ENCODE measurements at places on chromosomes 1 and 21.

DNA sequence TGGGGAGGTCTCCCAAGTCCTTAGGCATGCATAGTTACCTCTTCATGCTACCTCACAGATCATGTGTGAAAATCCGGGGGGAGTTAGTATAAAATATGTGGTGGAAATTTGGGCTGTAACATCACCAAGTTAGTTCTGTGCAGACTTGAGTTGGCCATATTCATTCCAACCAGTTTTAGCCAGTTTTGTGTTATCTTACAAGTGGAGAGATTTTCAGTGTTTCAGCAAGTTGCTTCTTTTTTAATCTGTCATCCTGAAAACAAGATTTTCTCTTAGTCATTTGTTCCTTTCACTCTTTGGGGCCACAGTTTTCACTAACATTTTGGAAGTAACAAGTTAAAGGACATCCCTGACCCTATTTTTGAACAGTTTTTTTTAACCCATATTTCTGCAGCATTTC, 11.3 kb downstream of the SLC25A24 start:
- DNase-seq, result no peak

DNA sequence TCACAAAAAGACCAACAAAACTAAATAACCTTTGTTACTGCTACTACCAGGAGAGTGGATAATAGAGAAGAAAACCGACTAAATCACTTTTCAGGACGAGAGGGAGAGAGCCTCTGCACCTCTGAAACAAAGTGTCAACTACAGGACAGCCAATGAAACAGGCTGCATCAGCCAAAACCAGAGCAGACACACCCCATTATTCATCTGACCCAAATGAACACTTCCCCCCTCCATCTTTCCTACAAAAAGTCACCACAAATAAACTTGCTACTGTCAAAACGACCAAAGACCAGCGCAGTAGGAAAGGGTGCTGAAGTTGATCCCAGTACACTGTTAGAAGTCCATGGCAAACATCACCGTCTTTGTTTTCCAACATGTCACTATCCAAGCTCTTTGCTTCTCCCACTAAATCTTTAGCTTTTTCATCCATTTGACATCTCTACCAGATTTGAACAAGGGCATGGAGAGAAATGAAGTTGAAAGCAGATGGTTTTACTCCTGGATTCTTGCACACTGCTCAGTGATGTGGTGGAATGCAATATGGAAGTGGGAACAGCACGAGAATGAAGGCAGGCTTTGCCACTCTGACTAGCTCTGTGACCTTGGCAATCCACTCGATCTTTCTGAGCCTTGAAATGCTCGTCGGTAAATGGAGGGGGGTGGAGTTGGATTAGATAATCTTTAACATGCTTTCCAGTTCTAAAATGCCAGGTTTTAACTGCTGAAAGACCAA, 20.5 kb downstream of the DSTYK start:
- DNase-seq, result no peak

GRCh38 chr1:223454959-223455358, 61.7 kb downstream of the CCDC185 start:
- DNase-seq, result no peak

- DNase-seq, result no peak
Observed at GRCh38 chr1:110106013-110106941, 6.0 kb upstream of the UBL4B start.

DNA sequence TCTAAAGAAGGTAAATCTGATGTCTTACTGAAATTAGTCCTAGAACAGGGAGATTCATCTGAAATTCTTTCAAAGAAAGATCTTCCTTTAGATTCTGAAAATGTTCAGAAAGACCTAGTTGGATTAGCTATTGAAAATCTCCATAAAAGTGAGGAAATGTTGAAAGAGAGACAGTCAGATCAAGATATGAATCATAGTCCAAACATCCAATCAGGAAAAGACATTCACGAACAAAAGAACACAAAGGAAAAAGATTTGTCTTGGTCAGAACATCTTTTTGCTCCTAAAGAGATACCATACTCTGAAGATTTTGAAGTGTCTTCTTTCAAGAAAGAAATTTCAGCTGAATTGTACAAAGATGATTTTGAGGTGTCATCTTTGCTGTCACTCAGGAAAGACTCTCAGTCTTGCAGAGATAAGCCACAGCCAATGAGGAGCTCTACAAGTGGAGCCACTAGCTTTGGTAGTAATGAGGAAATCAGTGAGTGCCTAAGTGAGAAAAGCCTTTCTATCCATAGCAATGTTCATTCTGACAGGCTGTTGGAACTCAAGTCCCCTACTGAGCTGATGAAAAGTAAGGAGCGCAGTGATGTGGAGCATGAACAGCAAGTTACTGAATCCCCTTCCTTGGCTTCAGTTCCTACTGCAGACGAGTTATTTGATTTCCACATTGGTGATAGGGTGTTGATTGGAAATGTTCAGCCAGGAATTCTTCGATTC, 61.6 kb upstream of the QSOX1 start:
- DNase-seq, result no peak

DNA sequence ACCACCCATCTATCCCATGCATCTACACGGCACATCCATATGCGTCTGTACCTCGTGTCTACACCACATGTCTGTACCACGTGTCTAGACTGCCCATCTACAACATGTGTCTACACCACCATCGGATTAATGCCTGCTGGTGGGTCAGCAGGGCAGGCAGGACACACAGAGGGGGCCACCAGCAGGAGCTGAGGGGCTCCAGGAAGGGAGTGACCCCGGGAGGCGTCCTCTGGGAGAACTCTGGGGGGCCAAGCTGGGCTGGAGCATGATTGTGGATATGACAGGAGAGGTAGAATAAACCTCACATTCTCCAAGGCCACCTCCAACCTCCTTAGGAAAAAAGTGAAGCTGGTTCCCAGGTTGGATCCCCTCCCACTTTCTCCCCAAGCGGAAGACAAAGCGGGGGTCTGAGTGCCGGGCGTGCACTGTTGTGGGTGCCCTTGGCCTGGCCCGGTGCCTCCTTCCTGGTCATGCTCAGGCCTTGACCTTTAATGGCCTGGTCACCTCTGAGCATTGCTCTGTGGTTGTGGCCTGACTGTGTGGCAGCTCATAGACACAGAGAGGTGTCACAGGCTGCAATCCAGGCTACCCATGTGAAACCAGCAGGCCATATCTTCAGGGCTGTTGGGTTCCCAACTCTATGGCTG, 881 bp upstream of the ACTRT2 start:
- DNase-seq, result no peak

DNA sequence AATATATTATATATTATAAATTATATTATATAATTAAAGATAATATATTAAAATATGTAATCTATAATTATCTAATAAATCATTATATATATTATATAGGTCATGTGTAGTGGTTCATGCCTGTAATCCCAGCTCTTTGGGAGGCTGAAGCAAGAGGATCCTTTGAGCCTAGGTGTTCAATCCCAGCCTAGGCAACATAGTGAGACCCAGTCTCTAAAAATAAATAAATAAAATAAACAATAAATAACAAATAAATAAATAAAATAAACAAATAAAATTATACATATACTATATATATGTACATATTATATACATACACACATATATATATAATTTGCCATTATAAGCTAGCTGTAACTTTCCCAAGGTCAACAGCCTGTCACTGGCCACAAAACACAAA, 277.7 kb downstream of the SETD4 start:
- no peak for DNase-seq

- DNase-seq, result no peak
Observed at GRCh38 chr1:38964140-38964548, 22.5 kb upstream of the RHBDL2 start.

- no peak for DNase-seq
Observed at GRCh38 chr21:45943630-45944540, 37.7 kb upstream of the COL6A1 start.

- DNase-seq, result no peak
Observed at GRCh38 chr1:105485207-105485606, 1571.3 kb upstream of the PRMT6 start.

- DNase-seq, result no peak
Observed at GRCh38 chr1:89842567-89843272, 21.9 kb downstream of the LRRC8D start.

DNA sequence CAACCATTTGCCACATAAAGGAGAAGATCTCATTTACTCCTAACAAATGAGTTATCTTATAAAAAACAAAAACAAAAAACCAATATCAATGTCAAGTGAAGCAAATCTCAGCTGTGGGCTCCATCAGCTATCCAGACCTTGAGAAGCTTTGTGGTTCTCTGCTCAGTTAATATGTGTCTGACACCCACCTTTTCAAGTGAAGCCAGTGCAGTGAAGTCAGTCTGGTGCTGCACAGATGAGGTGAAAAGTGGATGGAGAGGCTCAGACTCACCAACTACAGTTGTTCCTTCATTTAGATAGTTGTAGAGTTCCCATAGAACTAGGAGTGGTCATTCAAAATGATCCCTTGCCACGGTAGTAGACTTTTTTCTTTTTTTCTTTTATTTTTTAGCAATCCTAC, 106.8 kb downstream of the NTNG1 start:
- DNase-seq, result no peak

- no peak for DNase-seq
Observed at GRCh38 chr1:172451002-172451443, 7.2 kb upstream of the PIGC start.

GRCh38 chr21:38761531-38761930, 44.2 kb upstream of the ETS2 start:
- DNase-seq, result no peak

DNA sequence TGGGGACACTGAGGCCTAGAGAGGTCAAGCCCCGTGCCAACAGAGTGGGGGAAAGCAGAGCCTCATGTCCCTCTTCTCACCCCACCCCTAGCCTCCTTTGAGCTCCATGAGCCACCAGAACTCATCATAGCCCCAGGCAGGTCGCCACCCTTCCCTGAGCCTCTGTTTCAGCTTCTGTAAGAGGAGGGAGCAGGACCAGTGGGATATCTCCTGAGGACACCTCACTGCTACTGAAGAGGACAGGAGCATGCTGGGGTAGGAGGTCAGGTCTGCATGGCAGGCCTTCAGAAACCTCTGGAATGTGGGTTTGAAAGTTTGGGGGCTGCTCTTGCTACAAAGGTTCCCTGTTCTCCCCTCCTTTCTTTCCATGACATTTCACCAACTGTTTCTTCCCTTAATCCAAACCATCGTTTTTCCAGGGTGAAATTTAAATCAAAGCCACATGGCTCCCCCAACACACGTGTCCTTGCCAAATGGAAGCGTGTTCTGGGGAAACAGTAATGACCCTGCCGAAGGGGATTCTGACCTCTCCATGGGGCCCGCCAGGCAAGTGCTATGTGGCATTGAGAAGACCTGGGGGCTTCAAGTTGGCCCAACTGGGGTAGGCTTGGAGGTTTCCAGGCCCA, 88.1 kb upstream of the RUNX3 start:
- DNase-seq, result no peak

DNA sequence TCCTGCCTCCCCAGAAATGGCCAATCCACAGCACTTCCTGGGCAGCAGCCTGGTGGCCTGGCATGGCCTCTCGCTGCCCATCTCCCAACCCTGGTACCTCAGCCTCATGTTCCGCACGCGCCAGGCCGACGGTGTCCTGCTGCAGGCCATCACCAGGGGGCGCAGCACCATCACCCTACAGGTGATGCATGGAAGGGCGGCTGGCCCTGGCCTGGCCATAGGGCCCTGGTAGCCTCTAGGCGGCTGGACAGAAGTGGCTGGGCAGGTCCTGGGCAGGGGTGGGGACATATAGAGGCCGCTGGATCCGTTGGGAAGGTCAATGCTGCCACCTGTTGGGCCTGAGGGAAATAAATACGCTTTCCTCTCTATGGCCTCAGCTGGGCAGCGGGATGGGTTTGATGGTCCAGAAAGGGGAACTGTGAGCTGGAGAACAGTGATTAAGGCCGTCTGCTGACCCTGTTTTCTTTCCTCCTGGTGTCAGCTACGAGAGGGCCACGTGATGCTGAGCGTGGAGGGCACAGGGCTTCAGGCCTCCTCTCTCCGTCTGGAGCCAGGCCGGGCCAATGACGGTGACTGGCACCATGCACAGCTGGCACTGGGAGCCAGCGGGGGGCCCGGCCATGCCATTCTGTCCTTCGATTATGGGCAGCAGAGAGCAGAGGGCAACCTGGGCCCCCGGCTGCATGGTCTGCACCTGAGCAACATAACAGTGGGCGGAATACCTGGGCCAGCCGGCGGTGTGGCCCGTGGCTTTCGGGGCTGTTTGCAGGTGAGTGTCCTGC, 14.4 kb downstream of the CELSR2 start:
- peak; percentile 39 for DNase-seq

GRCh38 chr1:110361856-110362255, 22.7 kb downstream of the RBM15 start:
- DNase-seq, result no peak

DNA sequence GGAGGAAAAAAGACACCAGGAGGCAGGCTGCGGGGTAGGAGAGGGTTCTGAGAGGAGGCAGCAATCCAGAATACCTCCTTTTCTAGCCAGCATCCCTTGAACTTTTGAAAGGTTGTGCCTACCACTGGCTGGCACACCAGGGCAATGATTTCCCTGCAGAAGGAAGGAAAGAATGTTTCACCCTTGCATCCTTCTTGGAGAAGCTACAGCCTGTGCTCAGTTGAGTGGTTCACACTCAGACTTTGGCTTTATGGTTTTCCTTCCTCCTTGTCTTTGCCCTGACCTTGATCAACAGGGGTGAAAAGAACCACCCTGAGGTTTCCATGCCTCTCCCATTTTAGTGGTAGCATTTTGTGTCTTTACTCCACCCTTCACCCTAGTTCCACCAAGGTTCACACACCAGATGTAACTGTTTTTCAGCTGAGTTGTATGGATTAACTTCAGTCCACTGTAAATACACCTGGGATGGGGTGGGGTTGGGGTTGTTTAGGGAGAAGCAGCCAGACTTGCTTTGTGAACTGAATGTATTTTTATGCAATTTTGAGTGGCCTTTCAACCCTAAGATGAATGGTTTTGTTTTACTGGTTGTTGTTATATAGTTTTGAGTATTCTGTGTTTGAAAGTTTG, 122.3 kb downstream of the SYT2 start:
- DNase-seq, result no peak

GRCh38 chr1:41672641-41673361, 188.3 kb upstream of the EDN2 start:
- no peak for DNase-seq

DNA sequence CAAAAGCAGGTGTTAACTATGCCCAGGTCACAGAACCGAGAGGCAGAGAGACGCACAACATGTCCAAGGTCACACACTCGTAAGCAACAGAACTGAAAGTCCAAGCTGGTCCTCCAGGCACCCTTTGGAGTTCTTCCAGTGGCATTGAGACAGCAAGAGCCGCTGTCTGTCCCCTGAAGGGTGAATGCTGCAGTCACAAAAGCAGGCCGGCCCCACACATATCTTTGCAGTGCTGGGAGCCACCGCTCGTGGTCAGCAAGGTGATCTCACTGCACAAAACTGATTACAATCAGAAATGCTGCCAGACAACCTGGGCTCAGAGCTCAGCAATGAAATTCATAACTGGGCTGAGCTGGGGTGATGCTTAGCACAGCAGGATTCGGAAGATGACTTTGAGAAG, 47.4 kb upstream of the RAB4A start:
- no peak for DNase-seq

DNA sequence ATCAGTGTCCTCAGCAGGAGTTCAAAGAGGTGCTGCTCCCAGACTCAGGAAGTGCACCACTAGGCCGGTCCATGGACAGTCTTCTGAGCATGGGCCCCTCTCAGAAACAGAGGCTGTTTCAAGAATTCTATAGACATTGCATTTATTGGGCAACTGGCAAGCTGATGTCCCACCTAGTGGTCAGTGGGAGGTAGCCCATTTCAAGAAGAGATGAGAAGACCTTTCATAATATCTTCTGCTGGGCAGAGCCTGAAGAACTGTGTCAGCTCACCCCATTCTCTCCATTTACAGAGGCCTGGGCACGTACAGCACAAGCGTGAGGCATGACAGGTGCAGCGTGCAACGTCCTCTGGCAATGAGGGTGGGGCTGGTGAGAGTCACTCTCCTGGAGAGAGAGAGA, 216.0 kb downstream of the DYRK1A start:
- no peak for DNase-seq
